ENCODE measurements at places on chromosomes 12 and 14.

DNA sequence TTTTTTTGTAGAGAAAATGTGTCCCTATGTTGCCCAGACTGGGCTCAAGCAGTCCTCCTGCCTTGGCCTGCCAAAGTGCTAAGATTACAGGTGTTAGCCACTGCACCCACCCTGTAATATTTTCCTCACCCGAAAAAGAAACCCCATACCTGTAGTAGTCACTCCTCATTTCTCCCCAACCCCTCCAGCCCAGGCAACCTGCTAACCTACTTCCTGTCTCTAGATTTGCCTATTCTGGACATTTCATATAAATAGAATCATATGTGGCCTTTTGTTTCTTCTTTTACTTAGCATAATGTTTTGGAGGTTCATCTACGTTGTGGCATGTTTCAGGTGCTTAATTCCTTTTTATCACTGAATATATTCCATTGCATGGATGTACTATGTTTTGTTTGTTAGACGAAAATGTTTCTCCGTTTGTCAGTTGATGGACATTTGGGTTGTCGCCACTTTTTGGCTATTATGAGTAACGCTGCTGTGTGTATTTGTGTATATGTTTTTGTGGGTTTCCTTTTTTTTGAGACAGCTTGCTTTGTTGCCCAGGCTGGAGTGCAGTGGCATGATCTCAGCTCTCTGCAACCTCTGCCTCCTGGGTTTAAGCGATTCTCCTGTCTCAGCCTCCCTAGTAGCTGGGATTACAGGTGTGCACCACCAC, 6.2 kb downstream of the ANKRD13A start:
- DNase-seq, result no peak

- DNase-seq, result no peak
Observed at GRCh38 chr12:110373025-110373424, 30.5 kb downstream of the ANAPC7 start.

GRCh38 chr12:30152705-30153104, 369.0 kb upstream of the TMTC1 start:
- no peak for DNase-seq

GRCh38 chr14:54259821-54260220, 137.0 kb upstream of the CDKN3 start:
- DNase-seq, result no peak

- DNase-seq, result no peak
Observed at GRCh38 chr12:39946361-39947280, 159.3 kb downstream of the SLC2A13 start.

DNA sequence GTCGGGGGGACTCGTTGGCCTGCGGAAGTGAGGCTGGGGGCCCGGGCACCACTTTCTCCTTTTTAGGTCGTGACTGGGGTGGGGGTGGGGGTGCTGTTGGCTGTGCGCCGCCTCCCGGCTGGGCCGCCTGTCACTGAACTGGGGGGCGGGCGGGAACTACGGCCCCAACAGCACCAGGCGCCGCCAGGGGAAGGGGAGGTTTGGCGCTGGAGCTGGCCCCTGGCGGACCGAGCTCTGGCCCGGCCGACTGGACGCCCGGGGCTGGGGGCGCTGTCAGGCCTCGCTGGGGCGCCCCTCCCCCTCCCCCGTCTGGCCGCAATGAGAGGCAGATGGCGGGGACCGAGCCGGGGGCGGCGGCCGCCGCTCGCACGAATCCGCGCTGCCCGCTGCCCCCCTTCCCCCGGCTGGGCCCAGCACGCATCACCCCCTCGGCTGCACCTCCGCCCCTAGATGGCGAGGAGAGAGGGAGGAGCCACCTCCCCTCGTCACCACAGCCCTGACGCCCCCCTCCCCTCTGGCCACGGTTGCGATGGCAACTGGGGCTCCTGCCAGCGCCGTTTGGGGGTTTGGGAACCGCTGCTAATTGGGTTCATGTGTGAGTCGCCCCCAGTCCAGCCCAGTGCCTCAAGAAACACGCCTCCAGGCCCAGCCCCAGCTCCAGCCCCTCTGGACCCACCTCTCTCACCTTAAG, 723 bp downstream of the NFATC4 start:
- DNase-seq, result peak; percentile 82

- no peak for DNase-seq
Observed at GRCh38 chr14:96274122-96274521, 18.1 kb downstream of the BDKRB1 start.
